ENCODE measurements at places on chromosomes 16 and 17. TPM values are rescaled to one million over a fixed set of nuclear protein-coding genes. Genes with fewer than 3 reads are reported as not detected.

Gene TBC1D3
- polyA plus RNA-seq = not detected

Gene DRC3
- polyA plus RNA-seq = 14.7 TPM

Gene ZKSCAN2
- polyA plus RNA-seq = 13.6 TPM

Gene STAT5B
- 54.1 TPM for polyA plus RNA-seq

Gene KRT20
- polyA plus RNA-seq = 0.19 TPM

Gene TAT
- polyA plus RNA-seq = 0.06 TPM

Gene CCDC78
- 1.5 TPM for polyA plus RNA-seq

Gene OSGIN1
- polyA plus RNA-seq = 0.87 TPM

Gene INCA1
- 7.2 TPM for polyA plus RNA-seq

Gene SMARCE1
- polyA plus RNA-seq = 258 TPM

Gene ABI3
- 4.5 TPM for polyA plus RNA-seq

GRCh38 chr16:29710227-29711219 is 31.5 kb downstream of the QPRT start:
- DNase-seq = no peak

- DNase-seq = no peak
Observed at GRCh38 chr17:72502371-72503341, 381.8 kb downstream of the SOX9 start.

- DNase-seq = no peak
Observed at GRCh38 chr17:80955078-80955477, 36.6 kb upstream of the CHMP6 start.

DNA sequence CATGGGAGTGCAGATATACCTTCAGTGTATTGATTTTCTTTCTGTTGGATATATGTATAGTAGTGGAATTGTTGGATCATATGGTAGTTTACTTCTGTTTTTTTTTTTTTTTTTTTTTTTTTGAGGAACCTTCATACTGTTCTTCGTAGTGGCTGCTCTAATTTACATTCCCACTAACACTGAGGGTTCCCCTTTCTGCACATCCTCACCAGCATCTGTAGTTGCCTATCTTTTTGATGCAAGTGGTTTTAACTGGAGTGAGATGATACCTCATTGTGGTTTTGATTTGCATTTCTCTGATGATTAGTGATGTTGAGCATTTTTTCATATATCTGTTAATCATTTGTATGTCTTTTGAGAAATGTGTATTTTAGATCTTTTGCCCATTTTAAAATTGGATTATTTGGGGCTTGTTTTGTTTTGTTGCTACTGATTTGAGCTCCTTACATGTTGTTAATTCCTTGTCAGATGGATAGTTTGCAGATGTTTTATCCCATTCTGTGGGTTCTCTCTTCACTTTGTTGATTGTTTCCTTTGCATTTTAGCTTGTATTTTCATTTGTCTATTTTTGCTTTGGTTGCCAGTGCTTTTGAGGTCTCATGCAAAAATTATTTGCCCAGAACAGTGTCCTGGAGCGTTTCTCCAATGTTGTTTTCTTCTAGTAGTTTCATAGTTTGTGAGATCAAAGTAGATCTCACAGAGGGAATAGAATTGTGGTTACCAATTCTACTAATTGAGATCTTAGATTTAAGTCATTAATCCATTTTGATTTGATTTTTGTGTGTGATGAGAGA is 25.0 kb upstream of the BCAS3 start:
- DNase-seq = no peak

DNA sequence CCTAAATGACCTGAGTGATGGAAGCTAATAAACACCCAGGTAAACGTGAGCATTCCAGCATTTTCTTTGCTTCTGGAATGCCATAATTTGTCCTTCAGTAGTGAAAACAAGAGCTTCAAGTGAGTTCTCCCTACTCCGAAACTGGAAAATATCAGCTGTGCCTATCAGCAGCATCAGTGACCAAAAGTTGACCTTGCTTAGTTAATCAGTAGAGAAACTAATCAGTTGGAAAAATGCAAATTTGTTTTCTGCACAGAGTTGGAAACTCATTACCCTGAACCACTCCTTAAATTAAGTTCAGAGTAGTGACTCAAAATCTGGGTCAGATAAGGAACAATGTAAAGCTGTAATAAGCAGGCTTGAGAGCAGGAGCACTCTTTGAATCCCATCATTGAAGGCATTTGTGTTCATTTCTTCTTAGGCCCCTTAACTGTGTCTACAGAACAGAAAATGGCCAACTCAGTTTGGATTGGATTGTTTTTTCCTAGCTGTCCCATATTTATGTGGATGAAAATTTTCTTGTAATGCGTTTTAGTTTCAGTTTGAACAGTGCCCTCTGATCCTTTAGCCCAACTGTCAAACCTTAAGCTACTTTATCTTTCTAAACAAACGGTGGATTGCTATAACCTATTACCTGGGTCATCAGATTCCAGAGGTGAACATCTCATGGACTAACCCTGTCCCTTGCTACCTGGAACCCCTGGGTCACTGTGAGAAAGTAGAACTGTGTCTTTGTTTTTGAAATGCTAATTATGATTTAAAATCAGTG is 290.4 kb downstream of the TOX3 start:
- peak; percentile 15 for DNase-seq

- DNase-seq = peak; percentile 28
Observed at GRCh38 chr16:83356266-83356665, 451.5 kb upstream of the HSBP1 start.

GRCh38 chr17:48491527-48492273 is 39.1 kb downstream of the HOXB1 start:
- DNase-seq = no peak

DNA sequence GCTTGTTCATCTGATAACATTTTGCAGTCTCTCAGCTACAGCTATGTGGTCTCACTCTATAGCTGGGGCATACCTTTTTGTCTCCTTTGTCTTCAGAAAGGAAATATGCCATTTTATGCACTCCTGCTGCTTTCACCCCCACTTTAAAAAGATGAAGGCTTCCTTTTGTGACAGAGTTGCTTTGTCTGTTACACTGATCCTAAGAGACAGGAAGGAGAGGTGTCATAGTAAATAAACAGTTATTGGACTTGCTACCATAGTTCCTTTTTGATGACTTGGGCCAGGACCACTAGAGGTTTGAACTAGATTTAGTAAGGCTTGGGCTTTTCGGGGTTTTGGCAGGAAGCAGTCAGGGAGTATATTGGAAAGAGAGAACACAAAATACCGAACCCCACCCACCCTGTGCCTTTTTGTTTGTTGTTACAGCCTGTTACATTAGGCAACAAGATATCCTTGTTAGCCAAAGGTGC is 1.8 kb upstream of the METTL9 start:
- no peak for DNase-seq

- DNase-seq = no peak
Observed at GRCh38 chr17:57138956-57139576, 54.0 kb downstream of the AKAP1 start.

GRCh38 chr16:15055141-15056053 is 477 bp downstream of the NTAN1 start:
- DNase-seq = no peak

- no peak for DNase-seq
Observed at GRCh38 chr16:30104090-30104489, 8.1 kb upstream of the YPEL3 start.

- no peak for DNase-seq
Observed at GRCh38 chr16:85650135-85650843, 37.2 kb downstream of the GSE1 start.

GRCh38 chr17:56880571-56880970 is 33.3 kb downstream of the TRIM25 start:
- DNase-seq = no peak

DNA sequence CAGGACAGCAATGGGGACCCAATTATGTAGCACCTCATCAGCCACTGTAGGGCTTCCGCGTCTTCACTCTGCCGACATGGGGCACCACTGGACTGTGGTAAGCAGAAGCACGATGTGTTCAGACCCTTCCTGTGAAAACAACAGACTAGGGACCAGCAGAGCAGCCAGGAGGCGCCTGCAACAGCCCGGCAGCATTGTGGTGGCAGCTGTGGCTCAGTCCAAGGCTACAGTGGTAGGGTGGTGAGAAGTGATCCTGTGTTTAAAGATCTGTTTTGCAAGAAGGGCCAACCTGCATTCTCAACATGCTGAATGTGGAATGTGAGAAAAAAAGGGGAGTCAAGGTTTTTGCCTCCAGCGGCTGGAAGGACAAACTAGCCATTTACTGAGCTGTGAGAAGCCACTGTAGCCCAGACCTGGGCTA is 80.8 kb downstream of the GAS7 start:
- DNase-seq = no peak

DNA sequence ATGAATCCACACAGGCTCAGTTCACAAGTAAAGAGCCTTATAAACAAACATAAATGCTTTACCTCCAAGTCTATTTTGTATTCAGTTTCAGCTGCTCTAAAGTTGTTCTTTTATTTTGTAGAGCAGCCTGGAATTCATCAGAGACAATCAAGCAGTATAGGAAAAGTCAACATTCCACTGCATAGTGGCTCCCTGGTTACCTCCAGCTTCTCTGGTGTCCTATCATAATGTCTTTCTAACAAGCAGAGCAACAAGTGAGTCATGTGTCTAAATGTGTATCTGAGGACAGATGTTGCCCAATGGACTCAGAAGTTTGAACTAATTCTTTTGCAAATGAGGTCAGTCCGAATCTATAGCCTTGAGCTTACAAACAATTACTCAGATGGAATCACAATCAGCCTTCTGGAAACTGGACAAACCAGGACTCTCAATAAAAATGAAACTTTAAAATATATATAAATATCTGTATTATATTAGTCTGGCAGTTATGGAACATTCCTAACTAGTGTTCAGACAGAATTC is 292.0 kb upstream of the TOM1L1 start:
- no peak for DNase-seq

DNA sequence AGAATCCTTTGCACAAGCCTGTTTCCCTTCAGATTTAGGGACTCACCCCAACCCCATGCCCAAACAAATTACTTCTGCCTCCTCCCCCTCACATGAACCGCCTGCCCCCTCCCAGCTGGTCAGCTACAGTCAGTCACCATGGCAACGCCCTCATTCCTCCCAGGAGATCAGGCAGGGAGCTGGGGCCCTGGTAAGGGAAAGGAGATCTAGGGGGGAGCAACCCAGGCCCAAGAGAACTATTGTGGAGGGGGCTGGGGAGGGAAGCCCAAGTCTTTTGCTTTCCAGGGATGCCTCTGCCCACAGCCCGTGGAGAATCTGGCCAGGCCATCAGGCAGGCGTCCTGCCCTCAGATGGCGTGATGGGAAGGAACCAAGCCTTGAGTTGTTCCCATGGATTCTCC is 2.8 kb downstream of the FAM171A2 start:
- no peak for DNase-seq

DNA sequence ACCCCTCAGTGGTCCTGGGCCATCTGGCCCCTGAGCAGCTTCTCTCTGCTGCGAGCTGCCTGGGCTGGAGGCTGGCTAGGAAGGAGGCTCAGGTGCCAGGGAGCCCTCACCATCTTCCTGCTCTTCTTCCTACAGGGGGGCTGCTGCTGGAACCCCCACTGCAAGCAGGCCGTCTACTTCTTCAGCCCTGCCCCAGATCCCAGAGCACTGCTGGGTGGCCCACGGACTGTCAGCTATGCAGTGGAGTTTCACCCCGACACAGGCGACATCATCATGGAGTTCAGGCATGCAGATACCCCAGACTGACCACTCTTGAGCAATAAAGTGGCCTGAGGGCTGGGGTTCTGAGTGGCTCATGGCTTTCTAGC is 46.1 kb downstream of the PRMT7 start:
- DNase-seq = no peak

DNA sequence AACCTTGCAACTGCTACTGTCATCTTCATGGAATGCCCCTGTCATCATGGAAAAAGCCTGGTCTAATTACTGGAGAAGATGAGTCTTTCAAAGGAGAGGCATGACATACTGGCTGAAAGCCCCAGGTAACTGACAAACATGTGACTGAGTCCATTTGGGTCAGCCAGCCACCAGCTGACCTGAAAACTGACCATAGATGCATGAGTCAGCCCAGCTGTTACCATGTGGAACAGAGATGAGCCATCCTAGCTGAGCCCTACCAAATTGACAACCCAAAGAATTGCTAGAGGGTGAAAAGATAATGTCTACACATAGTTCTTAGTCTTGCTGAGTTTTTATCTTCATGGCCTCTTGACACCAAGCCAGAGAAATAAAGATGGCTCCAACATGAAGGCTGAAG is 311.8 kb downstream of the UTP18 start:
- DNase-seq = no peak
